Progenitor cell of endocrine pancreas (in vitro differentiated cells): ENCODE measurements at places on chromosomes 3 and 15.
A peak's percentile ranks its signal among the peaks of the same experiment; 100 is the strongest.

GRCh38 chr15:88127432-88127790, 129.1 kb downstream of the NTRK3 start:
- H3K27me3 ChIP-seq: peaks cover 20% of the 10 kb centered on the region
- no peak for DNase-seq
- no peaks in the 10 kb centered on the region for H3K36me3 ChIP-seq
- no peak overlapping the region for H3K27ac ChIP-seq

DNA sequence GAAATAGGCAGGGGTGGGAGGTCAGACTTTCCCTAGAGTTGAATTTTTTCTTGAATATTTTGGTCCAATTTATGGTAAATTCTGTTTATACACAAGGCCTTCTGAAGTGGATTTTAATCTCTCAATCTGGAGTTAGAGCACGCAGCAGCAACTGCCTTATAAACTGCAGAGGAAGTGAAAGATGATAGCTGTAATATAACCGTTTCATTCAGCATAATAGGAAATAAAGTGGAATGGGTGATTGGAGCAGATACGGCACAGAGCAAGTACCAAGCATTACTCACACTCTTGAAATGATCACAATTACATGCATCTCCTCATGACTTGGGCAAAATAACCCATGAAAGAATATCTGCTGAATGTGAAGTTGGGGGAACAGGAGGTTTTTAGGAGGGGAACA, 106.8 kb downstream of the ARRDC4 start:
- H3K27ac ChIP-seq: no peak overlapping the region
- no peak overlapping the region for H3K4me3 ChIP-seq
- peaks cover 4% of the 10 kb centered on the region for H3K27me3 ChIP-seq
- DNase-seq: no peak
- no peaks in the 10 kb centered on the region for H3K4me1 ChIP-seq
- no peaks in the 10 kb centered on the region for H3K36me3 ChIP-seq

DNA sequence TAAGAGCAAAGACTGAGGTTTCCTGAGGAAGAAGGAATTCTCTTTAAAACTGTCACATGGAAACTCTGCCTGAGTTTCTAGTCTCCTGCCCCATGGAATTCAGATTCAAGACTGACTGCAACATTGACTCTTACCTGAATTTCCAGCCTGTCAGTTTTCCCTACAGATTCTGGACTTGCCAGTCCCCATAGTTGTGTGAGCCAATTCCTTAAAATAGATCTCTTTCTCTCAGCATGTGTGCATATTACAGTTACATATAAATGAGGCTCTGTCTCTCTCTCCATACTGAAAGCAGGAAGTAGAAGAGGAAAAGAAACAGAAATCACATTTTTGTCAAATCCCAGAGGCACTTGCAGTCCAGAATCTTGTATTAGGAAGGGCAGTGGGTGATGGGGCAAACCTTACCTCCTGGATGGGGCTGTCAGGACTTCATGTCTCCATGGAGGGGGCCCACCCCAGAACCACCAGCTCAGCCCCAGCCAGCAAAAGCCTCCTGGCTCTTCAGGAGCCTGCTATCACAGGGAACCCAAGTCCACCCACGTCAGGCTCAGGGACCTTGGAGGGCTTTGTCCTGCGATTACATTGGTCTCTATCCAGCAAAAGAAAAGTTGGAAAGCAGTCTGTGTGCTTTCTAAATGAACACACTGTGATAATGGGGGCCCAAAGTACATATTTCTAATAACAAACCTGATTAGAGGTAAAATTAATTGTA, 18.8 kb upstream of the GOLGA8J start:
- H3K4me3 ChIP-seq: no peak overlapping the region
- no peaks in the 10 kb centered on the region for H3K4me1 ChIP-seq
- H3K27me3 ChIP-seq: no peaks in the 10 kb centered on the region
- no peak overlapping the region for H3K27ac ChIP-seq
- no peak for DNase-seq
- H3K36me3 ChIP-seq: no peaks in the 10 kb centered on the region

GRCh38 chr15:67782691-67782991, 42.7 kb upstream of the SKOR1 start:
- peaks cover 2% of the 10 kb centered on the region for H3K36me3 ChIP-seq
- H3K4me1 ChIP-seq: peaks cover 31% of the 10 kb centered on the region
- no peak overlapping the region for H3K4me3 ChIP-seq
- no peak for DNase-seq

- peak; percentile 65 for DNase-seq
- H3K4me3 ChIP-seq: no peak overlapping the region
- H3K4me1 ChIP-seq: peaks cover 4% of the 10 kb centered on the region
- no peak overlapping the region for H3K27ac ChIP-seq
- no peaks in the 10 kb centered on the region for H3K36me3 ChIP-seq
- H3K27me3 ChIP-seq: peaks cover 17% of the 10 kb centered on the region
Measured at GRCh38 chr15:74322558-74323180, 44.8 kb downstream of the CYP11A1 start.

GRCh38 chr3:55177749-55178148, 249.9 kb upstream of the LRTM1 start:
- no peak overlapping the region for H3K27ac ChIP-seq
- DNase-seq: no peak
- H3K27me3 ChIP-seq: peaks cover 8% of the 10 kb centered on the region
- H3K4me1 ChIP-seq: no peaks in the 10 kb centered on the region

DNA sequence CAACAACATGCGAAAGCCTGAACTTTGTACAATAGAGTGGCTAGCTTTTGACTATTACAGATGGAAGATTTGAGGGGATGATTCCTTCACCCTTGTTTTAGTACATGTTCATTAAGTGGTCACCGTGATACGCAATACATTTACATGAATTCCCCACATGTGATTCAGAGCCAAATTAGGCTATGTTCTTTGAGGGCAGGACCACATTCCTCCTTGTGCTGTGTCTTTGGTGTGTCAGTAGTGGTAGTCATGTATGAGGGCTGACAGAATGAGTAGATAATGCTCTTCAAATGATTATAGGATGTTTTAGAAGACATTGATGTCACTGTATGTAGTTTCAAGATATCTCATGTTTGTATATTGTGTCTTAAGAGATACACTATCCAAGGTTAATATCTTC, 12.1 kb downstream of the PTPRG start:
- H3K27me3 ChIP-seq: no peaks in the 10 kb centered on the region
- DNase-seq: no peak
- H3K36me3 ChIP-seq: peaks cover 5% of the 10 kb centered on the region

DNA sequence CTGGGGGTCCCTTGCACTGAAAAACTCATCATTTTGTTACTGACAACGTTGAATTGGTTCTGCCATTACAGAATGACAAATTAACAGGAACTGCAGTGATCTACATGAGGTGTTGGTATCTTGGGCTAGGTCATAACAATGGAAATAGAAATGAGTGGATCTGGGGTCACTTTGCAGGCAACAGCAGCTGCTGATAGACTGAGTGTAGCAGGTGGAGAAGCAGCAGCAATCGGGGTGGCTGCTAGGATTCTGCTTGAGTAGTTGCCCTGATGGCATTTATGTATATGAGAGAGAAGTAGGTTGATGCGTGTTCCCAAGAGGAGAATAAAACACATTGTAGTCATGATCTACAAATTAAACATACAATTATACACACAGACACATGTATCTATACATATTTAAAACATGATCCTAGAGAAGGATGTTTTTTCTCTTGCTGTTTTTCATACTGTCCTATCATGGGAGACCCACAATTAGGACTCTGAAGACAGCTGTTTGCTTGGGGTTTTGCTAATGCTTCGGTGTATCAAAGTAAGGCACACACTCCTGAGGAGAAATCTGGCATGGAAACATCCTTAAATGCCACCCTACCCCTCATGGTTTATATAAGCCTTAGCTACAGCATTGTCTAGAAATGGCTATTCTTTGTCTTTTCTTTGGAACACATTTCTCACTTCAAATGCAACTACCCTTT, 15.8 kb upstream of the THBS1 start:
- no peak for DNase-seq
- H3K4me1 ChIP-seq: no peaks in the 10 kb centered on the region
- H3K27ac ChIP-seq: no peak overlapping the region
- H3K27me3 ChIP-seq: no peaks in the 10 kb centered on the region
- no peak overlapping the region for H3K4me3 ChIP-seq
- no peaks in the 10 kb centered on the region for H3K36me3 ChIP-seq
